Uterus (tissue), 4 donors: ENCODE measurements at places on chromosomes 16 and 17.

DNA sequence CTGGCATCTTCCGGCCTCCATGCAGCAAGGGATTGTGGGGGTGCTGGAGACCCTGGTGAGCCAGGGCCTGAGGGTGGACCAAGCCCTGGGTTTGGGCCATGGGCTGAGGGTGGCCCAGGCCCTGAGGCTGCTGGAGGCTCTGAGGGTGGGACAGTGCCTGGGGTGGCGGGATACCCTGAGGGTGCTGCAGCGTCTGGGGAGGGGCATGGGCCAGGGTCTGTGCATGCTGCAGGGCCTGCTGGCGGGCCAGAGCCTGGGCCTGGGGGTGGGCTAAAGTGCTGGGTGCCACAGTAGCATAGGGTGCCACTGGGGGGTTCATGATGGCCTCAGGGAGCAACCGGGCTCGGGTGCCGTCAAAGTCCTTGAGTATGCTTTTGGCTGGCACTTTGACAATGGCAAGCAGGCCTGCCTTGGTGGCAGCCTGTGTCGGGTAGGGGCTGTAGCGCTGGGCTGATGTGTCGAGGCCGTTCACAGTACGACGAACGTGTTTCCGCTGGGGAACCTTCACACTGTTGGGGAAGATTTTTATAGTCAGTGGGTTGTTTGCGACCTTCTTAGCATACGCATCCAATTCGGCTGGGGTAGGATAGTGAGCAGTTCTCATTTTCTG, 15.6 kb downstream of the TRAF4 start:
- DNase-seq, result peak; percentile 15

- DNase-seq, result no peak
These were observed 69.3 kb downstream of the FTO start for GRCh38 chr16:53773150-53773846.

DNA sequence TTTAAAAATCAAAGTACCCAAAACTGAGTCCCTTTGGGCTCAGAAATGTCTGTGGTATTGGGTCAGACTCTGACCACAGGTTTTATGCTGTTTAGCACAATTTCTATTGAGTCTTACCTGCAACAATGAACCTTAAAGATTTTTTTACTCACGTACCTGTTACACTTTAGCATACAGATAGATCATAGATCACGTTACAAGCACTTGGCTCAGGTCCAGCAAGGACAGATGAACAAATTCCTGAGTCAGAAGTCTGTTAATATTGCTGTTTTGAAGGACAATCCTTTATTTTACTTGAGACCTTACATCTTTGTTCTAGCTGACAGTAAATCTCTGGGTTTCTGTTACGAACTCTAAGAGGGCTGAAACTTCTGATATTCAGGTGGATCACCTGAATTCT, 12.8 kb downstream of the SLC7A6OS start:
- DNase-seq, result no peak

GRCh38 chr17:3657588-3657869, 10.8 kb downstream of the TAX1BP3 start:
- DNase-seq, result no peak

DNA sequence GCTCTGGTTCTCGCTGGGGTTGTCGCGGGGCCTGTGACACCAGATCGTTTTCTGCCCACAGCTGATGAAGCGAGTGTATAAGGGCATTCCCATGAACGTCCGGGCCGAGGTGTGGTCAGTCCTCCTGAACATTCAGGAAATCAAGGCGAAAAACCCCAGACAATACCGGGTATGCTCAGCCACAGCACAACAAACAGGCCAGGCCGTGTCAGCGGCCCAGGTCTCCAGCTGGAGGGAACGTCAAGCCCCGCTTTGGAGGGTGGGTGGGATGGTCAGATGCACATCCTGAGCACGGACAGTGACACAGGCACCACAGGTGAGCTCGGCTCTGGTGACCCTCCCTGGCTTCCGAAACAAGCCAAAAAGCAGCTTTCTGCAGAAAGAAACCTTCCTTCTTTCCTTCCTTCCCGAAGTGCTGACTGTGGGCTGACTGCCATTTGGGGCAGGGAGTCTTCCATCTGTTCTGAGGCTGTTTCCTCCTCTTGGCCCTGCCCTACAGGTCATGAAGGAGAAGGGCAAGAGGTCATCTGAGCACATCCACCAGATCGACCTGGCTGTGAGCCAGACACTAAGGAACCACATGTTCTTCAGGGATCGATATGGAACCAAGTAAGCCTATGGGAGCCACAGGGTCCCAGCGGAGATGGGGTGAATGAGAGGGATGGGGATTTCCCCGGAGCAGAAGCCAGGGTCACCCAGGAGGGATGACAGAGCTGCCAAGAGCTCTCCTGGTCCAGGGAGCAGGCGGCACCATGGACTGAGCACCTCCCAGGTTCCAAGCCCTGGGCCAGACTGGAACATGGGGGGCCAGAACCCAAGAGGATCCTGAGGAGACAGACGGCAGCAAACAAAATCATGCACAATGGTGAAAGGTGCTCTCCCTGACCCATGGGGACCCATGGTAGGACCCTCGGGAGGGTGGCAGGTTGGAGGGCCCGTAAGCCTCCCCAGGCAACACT, 79.4 kb downstream of the GOSR1 start:
- DNase-seq, result peak; percentile 6

DNA sequence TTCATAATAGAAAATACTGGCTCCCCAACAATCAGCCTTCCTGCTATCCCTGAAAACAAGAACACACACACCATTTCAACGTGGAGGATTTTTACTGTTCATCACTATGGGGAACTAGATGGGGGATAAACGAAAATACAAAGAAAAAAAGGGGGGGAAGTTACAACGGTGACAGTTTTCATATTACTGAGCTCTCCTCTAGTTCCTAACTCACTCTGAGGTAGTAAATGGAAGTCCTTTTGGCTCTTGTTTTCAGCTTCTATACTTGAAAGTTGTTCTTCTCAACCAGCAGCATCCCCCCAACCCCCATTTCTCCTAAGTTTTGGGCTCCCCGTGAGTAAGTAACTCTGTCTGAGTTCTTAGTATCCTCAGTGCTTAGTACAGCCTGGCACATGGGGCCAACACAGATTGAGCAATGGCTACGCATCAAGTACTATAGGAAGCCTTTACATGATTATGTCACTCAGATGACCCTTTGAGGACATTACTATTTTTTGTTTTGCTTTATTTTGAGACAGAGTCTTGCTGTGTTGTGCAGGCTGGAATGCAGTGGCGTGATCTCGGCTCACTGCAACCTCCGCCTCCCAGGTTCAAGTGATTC, 4.2 kb upstream of the CORO7 start:
- no peak for DNase-seq

GRCh38 chr17:82534401-82534812, 14.9 kb downstream of the FOXK2 start:
- DNase-seq, result no peak

- no peak for DNase-seq
These were observed 37.2 kb downstream of the MEAK7 start for GRCh38 chr16:84467256-84467655.

DNA sequence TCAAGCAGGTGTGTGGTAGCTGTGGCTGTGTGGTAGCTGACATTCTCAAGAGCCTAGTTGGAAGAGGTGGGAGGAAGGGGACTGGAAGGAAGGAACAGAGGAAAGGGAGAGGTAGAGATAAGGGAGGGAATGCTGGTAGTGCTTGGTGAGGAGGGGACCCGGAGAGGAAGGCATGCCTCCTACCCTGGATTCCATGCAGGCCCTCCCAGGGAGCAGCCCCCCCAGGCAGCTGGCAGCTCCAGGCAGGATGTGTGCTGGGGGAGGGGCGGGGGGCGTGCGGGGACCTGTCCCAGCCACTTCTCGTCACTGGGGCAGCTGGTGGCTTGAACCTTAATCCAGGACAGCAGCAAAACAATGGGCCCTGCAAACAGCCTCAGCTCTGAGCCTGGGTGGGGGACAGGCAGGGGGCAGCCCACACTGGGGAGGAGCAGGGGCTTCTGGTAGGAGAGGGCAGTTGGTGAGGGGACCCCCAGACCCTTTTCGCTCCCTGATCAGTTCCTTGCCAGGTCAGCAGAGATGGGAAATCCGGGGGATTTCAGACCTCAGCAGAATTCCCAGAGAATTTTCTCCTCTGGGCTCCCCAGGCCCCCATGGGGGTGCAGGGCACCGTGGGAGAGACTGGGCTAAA, 27.1 kb downstream of the ARHGAP23 start:
- no peak for DNase-seq

DNA sequence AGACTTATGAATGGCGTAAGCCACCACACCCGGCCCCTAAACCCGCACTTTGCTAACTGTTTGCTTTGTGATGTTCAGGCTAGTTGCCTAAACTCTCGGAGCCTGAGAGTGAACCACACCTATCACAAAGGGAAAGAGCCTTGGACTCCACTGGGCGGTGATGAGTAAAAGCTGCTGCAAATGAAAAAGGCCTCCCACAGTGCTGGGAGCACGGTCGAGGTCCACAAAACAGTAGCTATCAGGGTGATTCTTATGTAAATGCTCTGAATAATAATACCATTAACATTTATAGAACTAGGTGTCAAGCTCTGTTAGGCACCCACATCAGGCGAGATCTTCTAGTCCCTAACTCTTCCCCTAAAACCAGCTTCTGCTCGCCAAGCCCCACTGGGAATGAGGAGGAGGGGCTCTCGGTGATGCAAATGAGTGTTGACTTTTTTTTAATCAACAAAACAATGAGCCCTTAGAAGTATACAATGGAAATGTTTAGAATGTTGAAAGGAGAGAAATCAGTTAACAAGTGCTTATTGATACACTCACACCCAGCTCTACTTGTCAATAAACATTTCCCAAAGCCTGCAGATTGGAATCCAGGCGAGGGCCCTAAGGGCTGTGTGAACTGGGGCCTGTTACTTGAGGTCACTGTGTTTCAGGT, 19.8 kb downstream of the FBRS start:
- DNase-seq, result no peak

DNA sequence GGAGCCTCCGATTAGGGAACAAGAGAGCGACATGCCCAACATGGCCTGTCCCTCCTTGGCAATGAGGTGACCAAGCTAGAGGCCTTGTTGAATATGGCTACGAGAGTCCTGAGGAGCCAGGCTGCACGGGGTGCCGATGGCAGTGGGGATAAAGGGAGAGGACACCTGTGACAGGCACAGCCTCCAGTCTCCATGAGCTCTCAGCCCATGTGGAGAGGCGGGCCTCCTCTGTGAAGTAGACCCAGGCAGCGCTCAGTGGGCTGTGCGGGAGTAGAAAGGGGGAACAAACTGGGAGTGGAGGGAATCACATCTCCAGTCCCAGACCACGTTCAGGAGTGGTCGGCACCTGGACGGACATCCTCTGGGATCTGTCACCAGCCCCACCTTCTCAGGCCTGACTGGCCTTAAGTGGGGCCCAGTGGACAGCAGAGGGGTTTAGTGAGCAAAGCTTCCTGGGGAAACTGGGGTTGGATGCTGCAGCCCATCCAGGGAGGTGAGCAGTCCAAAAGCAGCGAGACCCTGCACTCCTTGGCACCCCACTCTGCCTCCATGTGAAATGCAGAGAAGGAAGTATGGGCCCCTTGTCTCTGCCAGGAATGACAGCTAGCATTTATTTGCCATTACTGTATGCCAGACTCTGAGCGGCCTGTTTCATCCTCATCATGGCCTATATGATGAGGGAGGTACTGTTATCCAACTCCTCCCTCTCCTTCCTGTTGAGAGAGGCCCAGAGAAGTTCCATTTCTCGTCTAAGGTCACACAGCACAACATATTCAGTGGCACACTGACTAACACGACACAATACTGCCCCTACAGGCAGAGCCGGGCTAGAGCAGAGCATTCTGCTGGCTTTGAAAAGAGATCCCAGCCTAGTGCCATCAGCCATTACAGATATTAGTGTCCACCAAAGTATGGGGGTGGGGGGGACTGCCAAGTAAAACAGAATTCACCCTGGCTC, 4.5 kb upstream of the TMEM92 start:
- peak; percentile 79 for DNase-seq

DNA sequence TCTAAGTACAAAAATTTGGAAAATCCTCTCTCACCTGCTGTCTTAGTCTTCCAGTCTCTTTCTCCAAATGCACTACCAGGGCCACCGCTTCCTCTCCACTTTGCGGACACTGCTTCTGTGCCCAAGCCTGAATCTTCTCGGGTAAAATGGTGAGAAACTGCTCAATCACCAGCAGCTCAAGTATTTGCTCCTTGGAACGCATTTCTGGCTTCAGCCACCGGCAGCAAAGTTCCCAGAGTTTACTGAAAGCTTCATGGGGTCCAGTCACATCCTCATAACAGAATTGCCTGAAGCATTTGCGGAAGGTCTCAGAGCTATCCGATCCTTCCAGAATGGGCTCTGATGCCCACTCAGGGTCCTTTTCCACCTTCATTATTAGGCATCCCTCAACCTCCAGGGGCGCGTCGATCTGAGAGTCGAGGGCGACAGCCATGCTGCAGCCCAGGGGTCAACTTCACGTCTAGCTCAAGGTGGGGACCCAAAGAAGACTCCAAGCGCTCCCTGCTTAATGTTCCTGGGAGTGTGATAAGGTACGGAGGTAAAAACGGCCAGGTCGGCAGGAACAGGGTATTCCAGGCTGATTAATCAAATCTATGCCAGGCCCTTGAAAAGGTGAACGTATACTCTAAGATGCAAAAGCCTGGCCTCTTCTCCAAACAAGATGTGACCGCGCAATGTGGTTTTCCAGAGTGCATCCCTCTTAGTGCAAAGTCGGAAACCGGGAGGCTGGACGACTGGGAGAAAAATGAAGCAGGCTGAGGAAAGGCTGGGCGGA, 763 bp downstream of the ZKSCAN2 start:
- DNase-seq, result no peak

DNA sequence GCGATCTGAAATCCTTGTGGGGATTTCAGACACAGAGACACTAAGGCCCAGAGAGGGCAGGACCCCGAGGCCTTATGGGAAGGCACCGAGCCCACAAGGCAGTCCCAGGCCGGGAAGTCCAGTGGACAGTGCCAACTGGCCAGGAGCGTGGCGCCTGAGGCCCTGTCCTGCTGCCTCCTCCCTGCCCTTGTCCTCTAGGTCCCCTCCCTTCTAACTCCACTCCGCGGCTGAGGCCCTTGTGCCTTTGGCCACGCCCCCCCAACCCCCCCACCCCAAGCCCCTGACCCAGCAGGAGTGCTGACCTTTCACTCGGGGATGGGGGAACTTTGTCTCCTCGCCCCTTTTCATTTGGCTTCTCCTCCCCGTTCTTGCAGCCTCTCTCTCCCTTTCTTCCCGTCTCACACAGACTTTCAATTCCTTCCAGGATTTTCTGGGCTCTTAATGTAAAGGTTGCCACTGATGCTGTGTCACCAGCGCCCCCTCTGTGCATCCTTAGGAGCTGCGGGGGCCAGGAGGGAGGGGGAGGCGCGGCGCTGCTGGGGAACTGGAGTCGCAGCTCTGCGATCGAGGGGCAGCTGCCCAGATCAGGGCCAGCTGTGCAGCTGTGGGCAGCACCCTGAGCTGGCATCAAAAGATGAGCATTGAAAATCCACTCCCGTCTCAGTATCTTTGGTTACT, 29.1 kb downstream of the CRHR1 start:
- no peak for DNase-seq

- no peak for DNase-seq
These were observed 160.2 kb upstream of the LHX1 start for GRCh38 chr17:36777118-36777517.

GRCh38 chr17:36464765-36465088, 21.8 kb upstream of the ZNHIT3 start:
- no peak for DNase-seq

DNA sequence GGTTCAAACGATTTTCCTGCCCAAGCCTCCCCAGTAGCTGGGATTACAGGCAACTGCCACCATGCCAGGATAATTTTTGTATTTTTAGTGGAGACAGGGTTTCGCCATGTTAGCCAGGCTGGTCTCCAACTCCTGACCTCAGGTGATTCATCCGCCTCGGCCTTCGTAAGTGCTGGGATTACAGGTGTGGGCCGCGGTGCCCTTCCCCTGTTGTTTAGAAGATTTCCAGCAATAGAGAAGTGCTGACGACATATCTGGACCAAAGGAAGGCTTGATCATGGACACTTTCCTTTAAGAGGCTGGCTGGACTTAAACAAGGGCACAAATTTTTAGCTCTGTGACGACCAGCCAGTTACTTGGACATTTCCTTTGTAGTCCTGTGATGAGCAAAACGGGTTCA, 1.3 kb upstream of the MT1M start:
- no peak for DNase-seq
